Activated CD4-positive, CD25-positive, alpha-beta regulatory T cell treated with anti-CD3 and anti-CD28 coated beads, Interleukin-2, amount 50 U/mL, for 72 hours (primary cell): ENCODE measurements at places on chromosomes 2 and 18.
A peak's percentile ranks its signal among the peaks of the same experiment; 100 is the strongest.

DNA sequence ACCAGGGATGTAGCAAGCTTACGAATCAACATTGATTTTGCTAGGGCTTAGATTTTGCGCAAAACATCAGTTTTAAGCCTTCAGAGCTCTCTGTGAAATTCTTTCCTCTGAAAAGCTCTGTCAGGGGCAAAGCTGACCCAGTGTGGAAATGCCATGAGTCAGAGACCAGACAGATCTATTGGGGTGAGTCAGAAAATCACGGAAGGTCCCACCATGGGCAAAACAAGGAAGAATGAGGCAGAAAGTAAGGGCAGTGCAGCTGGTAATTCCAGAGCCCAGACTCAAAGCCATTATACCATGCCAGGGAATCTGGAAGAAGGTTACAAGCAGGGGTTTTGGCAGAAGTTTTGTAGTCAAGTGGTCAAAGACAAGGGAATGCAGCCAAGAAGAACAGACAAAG lies 256.6 kb upstream of the CTAGE1 start:
- DNase-seq, result no peak

DNA sequence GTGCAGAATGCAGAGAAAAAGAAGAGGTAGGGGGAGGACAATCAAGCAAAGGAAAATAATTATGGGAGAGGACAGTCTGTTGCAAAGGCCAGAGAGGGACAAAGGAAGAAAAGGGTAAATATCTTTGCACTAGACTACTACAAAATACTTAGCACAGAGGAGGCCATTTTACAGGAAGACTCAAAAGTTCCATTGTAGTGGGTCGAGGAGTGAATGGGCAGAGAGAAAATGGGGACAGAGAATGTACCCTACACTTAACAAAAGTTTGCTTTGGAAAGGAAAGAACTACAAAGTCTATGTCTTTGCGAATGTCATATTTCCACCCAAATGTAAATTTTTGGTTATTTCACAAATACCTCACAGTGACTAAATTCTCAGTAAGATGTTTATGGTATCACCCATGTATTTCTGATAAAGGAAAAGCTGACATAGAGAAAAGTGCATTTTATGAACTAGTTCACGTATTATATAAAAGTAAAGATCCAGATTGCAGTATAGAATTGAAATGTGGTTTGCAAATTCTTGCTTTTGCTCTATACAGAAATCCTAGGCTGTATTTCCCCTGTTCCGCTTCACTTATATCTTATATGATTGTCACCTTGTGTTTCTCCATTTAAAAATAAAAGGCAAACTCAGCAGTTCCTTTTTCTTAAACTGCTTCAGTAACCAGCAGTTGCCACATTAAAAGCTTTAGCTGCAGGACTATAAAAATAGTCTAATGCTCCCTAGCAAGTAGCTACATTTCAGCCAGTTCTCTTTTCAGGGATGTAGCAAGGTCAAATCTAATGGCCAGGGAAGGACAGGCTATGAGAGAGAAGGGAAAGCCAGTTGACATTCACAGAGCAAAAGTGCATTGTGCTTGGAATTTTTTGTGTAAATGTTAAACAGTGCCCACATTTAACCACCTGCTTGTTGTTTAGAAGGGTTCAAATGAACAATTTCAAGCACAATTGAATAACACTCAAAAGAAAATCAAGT lies 79.7 kb upstream of the CYTIP start:
- no peak for DNase-seq

GRCh38 chr2:111706481-111707001 lies 177.5 kb downstream of the ANAPC1 start:
- DNase-seq, result no peak

GRCh38 chr2:25215948-25216679 lies 47.7 kb upstream of the POMC start:
- peak; percentile 81 for DNase-seq

DNA sequence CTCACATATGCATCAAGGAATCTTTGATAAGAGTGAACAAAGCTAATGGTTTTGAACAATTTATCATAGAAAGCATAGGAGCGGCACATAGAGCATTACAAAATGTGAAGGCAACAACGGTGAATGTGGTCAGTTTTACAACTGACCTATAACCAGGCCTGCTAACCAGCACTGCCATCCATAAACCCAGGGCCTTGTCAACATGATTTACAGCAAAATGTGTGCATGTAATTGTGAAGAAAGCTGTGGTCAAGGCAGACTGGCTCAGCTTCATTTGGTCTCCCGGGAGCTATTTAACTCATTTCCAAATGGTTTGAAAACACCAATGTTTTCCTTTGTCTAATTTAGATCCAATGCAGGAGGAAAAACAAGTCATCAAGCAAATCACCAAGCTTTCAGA lies 119.8 kb downstream of the DHRS9 start:
- DNase-seq, result no peak

DNA sequence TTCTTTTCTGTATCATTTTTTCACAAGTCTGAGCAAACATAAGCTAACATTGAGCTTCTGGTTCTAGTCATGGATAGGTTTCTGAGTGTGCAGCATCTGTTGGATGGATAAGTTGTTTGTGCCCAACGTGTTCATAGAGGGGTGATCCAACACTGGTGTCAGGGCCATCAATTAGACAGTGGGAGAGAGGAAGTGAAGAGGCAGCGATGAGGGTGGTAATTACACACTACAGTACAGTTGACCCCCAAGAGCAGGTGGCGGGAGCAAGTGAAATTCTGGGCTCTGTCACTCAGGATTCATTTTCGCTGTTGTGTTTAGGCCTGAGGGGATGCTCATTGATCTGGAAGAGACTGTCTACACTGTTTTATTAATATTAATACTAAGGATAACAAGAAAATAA lies 180.0 kb upstream of the CXCR4 start:
- no peak for DNase-seq

GRCh38 chr2:127007652-127008051 lies 99.3 kb downstream of the BIN1 start:
- DNase-seq, result no peak

GRCh38 chr2:162480067-162480466 lies 136.1 kb downstream of the GCA start:
- DNase-seq, result no peak

- no peak for DNase-seq
Measured at GRCh38 chr2:215773728-215774127, 239.6 kb downstream of the MREG start.

DNA sequence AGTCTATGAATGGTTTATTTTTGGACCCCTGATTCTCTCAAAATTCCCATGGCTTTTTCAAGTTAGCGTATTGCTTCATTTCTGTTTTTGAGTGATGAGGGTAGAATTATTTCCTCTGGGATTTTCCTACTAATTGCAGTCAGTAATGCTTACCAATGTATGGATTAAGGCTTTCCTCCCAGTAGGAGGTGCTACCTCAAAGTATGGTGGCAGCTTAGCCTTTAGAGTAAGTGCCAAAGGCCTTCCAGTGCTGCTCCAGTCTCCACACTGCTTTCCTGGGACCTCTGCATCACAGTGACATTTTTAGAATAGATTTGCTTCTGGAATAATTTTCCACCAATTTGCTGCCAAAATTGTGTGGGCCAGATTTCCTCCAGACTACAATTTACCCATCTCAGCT lies 16.2 kb upstream of the SSB start:
- no peak for DNase-seq

GRCh38 chr2:134308474-134309385 lies 54.9 kb downstream of the MGAT5 start:
- no peak for DNase-seq

- no peak for DNase-seq
Measured at GRCh38 chr2:61116302-61116701, 45.7 kb upstream of the C2orf74 start.

DNA sequence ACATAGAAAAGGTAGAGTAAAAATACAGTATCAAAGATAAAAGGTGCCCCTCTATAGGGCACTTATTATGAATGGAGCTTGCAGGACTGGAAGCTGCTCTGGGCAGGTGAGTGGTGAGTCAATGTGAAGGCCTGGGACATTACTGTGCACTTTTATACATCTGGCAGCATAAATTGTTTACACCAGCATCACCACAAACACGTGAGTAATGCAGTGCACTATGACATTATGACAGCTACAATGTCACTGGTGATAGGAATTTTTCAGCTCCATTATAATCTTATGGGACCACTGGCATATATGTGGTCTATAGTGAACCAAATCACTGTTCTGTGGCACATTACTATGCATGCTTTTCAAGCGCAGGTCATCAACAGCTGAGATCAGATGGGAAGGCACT lies 48.1 kb downstream of the TPGS2 start:
- no peak for DNase-seq

DNA sequence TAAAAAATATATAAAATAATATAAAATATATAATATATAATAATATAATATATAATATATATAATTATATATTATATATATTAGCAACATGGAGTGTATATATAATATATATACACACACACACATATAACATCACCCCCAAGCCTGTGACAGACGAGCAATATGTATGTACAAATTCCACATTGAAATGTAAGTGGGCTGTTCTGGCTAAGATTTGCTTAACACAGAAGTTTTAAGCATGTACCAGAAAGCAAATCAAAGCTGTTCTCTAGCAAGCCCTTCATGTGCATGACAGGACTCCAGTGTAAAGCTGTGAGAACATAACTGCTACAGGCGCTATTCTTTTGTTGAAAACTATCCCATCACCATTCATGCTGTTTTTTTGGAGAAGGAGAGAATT lies 261.7 kb upstream of the TNP1 start:
- no peak for DNase-seq

DNA sequence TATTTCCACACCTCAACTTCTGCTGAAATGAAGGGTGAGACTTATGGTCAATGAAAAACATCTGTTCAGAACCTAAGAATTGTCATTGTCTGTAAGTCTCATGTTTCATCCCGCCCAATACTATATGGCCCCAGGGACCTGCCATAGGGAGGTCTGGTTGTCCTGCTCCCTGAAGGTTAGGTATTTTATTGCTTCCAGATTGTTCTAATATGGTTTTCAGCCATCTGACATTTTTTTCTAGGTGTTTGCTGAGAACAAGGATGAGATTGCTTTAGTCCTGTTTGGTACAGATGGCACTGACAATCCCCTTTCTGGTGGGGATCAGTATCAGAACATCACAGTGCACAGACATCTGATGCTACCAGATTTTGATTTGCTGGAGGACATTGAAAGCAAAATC lies 7.3 kb downstream of the XRCC5 start:
- DNase-seq, result no peak

DNA sequence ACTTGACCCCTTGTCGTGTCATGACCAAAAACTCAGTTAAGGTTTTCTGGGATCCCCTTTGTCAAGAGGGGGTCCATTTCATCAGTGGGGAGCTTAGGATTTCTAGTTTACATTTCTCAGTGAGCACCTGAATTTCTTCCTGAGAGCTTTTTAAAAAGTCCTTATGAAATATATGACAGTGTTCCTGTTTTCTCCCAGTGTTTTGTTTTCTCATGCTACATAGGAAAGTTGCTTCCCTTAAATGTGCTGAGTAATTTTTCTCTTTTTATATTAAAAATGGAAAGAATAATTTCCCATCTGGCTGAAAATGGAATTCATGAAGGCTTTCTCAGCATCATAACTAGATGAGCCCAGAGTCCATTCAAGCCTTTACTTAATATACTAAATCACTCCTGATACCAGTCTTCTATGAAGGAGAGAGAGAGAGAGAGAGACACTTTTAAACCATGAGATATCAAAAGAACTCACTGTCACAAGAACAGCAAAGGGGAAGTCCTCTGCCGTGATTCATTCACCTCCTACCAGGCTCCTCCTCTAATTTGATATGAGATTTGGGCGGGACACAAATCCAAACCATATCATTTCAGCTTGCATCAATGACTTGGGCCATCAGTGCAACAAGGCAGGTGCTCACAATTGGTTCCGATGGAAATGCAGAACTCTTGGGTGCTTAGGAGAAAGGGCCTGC lies 61.1 kb downstream of the XRCC5 start:
- DNase-seq, result no peak

GRCh38 chr18:57469884-57470283 lies 34.7 kb downstream of the ONECUT2 start:
- no peak for DNase-seq

DNA sequence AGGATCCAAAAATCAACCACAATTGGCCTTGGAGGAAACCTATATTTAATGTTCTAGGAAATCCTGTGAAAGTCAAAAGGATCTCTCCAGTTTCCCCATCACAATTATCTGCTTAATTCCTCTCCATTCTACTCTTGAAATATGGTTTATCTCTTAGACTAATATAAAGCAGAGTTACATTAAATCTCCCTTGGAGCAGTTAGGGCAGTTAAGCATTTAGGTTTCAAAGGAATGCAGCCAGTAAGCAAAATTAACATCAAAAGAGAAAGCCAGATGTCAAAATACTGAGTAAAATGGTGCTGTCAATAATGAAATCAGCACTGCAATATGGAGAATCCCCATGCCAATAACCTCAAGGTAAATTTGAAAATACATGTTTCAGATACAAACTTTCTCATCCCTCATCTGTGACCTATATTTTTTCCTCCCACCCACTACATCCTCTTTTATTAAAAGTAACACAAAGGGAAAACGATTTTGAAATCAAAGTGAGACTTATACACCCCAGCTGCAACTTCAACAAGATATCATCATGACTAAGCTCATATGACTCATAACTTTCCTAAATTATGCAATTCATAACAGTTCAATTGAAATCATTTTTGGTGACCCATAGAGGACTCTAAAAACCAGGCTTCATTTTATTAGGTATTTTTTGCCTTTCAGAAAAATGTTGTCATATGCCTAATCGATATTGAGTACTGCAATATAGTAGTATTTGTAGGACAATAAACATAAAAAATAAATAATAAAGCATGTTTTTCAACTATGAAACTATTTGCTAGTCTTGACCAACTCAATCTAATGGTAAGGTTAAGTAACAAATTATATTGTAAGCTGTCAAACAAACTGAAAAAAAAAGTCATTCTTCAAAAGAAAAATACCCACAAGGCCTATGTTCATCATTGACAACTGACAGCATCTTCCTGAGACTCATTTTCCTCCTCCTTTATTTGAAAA lies 3.1 kb downstream of the ADAM17 start:
- DNase-seq, result no peak

GRCh38 chr2:118464046-118464445 lies 375.8 kb downstream of the INSIG2 start:
- DNase-seq, result no peak

GRCh38 chr2:46256563-46257142 lies 40.6 kb upstream of the EPAS1 start:
- DNase-seq, result no peak

GRCh38 chr2:19458427-19459003 lies 100.1 kb upstream of the OSR1 start:
- no peak for DNase-seq

DNA sequence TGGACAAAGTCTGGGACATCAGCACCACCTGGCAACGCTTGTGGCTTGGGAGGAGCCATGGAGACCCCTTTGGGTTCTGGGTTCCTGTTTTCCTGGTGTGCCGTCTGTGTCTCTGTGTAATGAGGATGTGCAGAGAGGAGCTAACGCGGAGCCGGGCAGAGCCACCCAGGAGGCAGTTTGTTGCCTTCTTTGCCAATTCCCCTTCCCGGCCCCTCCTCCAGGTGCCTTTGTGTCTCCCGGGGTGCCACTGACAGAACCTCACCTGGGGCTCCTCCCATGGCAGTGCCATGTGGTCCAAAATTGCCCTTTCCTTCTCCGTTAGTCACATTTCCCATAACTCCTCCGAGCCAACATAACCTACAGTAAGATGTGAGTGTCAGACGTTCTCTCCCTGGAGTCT lies 13.0 kb downstream of the POMC start:
- no peak for DNase-seq
